Osteoblast (primary cell): ENCODE measurements at places on chromosomes 16 and 17.

GRCh38 chr16:19130852-19131824 is 17.4 kb downstream of the ITPRIPL2 start:
- DNase-seq: peak; percentile 65

- no peak for DNase-seq
Observed at GRCh38 chr16:77916111-77916510, 106.2 kb upstream of the CLEC3A start.

GRCh38 chr16:59432896-59433295 is 698.8 kb upstream of the GOT2 start:
- DNase-seq: no peak

DNA sequence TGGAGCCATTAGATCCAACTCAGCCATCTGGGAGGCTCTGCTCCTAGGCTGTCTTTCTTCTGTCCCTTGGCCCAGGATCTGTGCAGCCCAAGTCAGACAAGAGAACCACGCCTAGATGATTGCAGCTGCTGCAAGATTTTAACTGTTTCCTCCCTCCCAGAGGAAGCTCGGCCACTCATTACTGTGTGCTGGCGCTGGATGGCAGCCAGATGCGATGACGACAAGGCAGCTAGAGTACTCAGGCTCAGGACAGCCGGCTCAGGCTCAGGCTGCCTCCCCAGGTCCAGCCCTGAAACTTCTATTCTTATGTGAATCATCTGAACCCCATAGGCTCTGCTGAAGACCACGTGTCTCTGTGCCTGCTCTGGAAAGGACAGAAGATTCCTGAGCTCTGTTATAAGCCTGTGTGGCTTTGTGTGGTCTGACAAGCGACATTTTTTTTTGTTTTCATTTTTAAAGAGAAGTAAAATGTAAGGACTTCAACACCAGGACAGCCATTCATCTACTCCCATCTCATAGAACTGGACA is 32.1 kb upstream of the FBXW10B start:
- peak; percentile 95 for DNase-seq

- peak; percentile 56 for DNase-seq
Observed at GRCh38 chr16:50210266-50211038, 55.9 kb upstream of the ADCY7 start.

GRCh38 chr17:81821603-81822311 is 11.3 kb downstream of the MCRIP1 start:
- DNase-seq: peak; percentile 99

- peak; percentile 82 for DNase-seq
Observed at GRCh38 chr16:82070656-82071369, 35.8 kb downstream of the HSD17B2 start.

GRCh38 chr16:12188061-12188934 is 211.8 kb downstream of the SNX29 start:
- peak; percentile 88 for DNase-seq

GRCh38 chr16:15649727-15650018 is 372 bp upstream of the NDE1 start:
- DNase-seq: no peak

DNA sequence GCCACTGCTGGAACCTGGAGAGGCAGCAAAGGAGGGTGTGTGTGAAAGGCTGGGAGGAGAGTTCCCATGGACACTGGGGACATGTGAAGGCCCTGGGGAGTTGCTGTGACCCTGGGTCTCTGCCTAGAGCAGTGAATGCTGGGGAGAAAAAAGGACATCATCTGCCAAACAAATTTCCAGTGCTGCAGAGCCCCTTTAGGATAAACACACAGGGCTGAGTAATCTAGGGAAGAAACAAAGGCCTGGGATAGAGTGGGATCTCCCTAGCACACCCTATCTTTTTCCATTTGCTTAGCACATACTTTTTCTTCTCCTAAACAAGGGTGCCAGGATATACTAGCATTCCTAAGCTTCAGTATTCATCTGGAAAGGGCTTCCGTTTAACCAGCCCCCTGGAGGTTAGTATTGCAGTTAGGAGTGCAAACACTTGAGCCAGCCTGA is 3.3 kb upstream of the HIGD1B start:
- DNase-seq: peak; percentile 43

- DNase-seq: no peak
Observed at GRCh38 chr17:9544221-9544620, 31.4 kb downstream of the STX8 start.

- peak; percentile 95 for DNase-seq
Observed at GRCh38 chr17:46841561-46842379, 9.6 kb upstream of the WNT9B start.

GRCh38 chr17:66978514-66979061 is 14.1 kb downstream of the CACNG4 start:
- no peak for DNase-seq

GRCh38 chr17:57045868-57046704 is 39.0 kb upstream of the AKAP1 start:
- peak; percentile 76 for DNase-seq

GRCh38 chr17:77622647-77623046 is 335.9 kb upstream of the TNRC6C start:
- no peak for DNase-seq

DNA sequence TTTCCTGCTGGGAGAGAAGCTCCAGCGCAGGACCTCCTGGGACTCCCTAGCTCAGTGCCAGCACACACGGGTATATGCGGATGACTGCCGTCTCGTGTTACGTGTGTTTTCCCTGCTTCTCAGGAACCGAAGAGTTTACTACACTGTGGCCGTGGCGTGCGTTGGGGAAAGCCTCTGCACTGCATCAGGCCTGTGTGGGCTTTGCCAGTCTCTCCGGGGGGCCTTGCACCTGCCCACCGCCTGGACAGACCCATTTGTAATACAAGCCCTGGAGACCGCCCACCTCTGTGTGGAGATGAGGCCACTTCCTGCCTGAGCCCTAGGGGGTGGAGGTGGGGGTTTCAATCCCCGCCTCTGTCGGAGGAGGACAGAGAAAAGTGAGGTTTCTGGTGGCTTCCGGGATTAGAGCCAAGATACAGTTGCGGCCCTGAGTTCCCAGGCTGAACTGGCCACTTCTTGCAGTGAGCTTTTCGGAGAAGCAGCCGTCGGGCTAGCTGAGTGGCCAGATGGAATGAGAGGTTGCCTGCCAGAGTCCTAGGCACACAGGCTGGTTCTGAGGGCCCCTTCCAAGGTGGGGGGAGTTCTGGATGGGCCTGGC is 43.4 kb upstream of the GSE1 start:
- DNase-seq: peak; percentile 95

DNA sequence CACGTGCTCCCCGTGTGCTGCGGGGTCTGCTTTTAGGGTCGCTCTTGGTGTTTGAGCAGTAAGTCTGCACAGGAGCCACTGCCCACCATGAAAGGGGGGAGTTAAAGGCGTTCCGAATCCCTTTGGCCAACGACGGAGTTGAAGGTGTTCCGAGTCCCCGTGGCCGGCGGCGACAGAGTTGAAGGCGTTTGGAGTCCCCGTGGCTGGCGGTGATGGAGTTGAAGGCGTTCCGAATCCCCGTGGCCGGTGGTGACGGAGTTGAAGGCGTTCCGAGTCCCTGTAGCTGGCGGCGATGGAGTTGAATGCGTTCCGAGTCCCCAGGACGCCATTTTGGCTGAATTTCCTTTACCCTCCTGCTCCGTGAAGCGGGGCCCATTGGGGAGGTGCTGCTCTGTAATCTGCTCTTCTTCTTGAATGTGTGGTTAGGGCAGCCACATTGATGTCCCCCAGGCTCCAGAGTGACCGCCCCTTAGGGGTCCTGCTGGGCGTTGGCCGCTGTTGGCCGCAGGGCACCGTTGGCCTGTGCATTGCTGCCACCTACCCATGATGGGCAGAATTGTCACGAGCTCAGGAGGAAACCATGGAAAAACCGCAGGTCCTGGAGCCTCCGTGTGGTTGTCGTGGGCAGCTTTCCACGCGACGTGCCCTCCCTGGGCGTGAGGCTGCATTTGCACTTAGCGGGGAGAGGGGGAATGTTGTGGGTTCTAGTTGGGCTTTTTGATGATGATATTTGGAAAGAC is 73.7 kb upstream of the ZNF750 start:
- peak; percentile 78 for DNase-seq

DNA sequence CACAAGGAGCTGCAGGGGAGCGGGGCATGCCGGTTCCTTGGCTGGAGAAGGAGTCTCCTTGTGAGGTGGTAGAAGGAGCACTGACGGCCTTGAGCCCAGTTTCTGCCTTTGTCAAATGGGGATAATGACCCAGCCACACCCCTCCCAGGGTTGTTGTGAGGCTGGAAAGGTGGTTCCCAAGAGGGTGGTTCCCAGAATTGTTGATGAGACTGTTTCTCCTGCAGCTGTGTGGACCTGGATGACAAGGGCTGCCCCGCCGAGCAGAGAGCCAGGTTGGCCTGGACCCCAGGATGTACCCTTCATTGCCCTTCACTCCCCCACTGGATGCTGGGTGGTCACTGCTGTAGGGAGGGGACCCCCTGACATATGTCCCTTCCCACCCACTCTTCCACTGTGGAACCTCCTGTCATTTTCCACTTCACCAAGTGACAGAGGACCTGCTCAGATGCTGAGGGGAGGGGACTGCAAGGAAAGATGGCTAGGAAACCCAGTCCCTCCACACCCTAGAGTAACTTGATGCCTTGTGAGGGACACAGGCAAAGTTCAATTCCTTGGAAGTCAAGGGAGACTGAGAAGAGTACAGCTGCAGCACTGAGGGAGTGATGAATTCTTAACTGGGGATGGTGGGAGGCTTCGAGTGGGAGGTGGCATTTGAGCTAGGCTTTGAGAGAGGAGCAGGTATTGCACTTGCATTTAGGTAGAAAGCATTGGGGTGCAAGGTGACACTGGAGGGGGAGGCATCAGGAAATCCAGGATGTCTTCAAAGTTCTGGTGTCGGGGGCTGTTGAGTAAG is 10.6 kb downstream of the MIEN1 start:
- peak; percentile 61 for DNase-seq

DNA sequence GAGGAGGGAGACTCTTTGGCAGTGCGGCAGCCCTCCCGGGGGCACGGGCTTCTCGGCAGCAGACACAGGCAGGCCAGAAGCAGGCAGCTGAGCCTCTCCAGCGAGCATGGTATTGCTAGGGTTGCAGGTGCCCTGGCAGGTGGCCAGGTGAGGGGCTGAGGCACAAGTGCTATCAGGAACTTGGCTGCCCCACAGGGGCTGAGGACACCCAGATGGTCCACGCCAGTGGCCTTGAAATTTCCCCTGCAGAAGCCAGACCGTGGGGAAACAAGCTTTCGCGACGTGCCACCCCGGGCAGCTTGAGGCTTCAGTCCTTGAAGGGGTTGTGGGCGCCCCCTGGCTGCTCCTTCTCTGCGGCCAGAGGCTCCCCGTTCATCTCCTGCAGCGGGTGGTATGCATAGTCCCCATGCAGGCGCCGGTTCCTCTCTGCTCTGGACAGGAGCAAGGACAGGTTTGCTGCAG is 8.5 kb downstream of the NAGPA start:
- DNase-seq: peak; percentile 51

DNA sequence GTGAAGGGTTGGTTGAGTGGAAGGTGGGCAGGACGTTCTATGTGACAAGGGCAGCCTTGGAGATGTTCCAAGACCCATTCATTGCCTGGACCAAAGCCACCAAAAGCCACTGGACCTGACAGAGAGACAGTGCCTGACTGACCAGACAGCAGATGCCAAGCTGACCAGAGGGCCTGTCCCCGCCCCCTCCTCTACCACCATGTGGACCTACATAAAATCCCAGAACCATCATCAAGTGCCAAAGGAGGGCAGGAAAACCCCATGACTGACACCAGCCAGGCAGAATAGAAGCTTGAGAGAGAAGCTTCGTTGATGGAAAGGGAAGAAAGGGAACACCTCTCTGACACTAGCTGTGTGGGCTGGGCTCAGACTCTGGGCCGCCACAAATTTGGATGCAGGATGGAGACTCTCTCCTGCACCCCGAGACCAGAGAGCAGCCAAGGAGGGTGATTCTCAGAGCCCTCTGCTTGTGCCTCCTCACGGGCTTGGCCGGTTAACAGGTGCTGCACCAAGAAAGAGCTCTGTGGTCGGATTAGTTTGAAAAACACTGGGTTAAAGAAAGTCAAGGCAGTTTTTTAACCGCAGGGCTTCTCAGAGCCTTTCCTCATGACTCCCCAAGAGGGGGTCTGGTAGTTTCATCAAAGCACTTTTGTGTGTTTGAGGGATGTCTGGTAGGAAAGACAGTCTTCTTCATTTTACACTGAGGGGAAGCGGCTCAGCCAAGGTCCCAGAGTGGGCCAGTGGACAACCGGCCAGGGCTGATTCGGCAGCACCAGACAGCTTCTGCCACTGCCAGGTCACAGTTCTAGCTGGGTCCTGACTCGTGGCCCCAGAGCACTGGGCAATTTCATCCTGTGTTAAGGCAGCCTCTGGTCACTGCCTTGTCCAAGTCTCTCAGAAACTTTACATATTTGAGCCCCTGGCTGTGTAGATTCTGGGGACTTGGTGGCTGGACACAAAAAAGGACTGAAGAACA is 1.7 kb downstream of the TNFRSF13B start:
- no peak for DNase-seq

GRCh38 chr16:65289022-65289421 is 167.2 kb upstream of the CDH11 start:
- no peak for DNase-seq

DNA sequence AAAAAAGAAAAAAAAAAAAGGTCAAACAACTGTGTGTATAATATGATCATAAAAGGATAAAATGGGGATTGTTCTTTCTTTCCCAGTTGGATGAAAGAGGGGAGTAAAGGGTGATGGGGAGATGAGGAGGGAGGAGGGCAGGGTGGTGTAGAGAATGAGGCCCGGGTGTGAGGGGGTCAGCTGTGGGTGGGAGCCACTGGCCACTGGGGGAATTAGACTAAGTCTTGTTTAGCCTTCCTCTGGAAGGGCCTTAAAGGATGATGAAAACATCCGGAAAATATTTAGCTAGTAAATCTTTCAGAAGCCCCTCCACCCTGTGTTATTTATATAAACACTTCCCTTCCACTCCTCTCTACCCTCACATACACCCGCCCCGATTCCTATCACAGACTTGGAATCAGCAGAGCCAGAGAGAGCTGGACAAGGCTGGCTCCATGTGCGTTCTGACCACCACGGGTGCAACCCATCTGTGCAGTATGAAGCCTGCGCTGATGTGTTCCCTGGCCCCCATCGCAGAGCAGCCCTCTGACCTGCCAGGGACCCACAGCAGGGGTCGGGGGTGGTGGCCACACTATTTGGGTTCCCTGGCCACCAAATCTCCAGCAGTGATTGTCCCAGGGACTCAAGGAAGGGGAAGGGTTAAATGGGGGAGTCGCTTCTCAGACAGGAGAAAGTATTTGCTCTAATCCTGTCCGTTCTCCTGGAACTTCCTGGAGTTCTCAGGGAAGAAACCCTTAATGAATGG is 72.7 kb downstream of the GAS7 start:
- peak; percentile 87 for DNase-seq

- DNase-seq: peak; percentile 90
Observed at GRCh38 chr17:693791-694638, 20.6 kb downstream of the VPS53 start.

DNA sequence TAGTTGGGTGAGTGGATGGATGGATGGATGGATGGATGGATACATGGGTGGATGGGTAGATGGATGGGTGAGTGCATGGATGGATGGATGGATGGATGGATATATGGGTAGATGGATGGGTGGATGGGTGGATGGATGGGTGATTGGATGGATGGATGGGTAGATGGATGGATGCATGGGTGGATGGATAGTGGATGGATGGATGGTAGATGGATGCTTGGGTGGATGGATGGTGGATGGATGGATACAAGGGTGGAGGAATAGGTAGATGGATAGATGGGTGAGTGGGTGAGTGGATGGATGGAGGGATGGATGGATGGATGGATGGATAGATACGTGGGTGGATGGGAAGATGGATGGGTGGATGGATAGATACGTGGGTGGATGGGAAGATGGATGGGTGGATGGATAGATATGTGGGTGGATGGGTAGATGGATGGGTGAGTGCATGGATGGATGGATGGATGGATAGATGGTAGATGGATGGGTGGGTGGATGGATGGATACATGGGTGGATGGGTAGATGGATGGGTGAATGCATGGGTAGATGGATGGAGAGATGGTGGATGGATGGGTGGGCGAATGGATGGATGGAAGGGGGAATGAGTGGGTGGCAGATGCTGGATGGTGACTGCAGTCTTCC is 19.0 kb downstream of the ZNF469 start:
- no peak for DNase-seq
